Bronchial epithelial cell (primary cell): ENCODE measurements at places on chromosomes 4 and X. TPM values are rescaled to one million over a fixed set of nuclear protein-coding genes. Genes with fewer than 3 reads are reported as not detected.

Gene C1GALT1C1
- total RNA-seq = 16.8 and 17.3 TPM in 2 replicates

Gene SHROOM2
- 1.8 and 2.4 TPM in 2 replicates for total RNA-seq

Gene UCP1
- under 0.01 TPM in 1 of 2 replicates, not detected in the other for total RNA-seq

Gene DAPP1
- 31.3 and 58.0 TPM in 2 replicates for total RNA-seq

Gene CD99
- 51.2 and 57.9 TPM in 2 replicates for total RNA-seq

- DNase-seq = peak; percentile 86
Observed at GRCh38 chr4:158513256-158513655, 8.4 kb upstream of the RXFP1 start.

- DNase-seq = no peak
Observed at GRCh38 chr4:52105276-52105675, 54.2 kb downstream of the SPATA18 start.

DNA sequence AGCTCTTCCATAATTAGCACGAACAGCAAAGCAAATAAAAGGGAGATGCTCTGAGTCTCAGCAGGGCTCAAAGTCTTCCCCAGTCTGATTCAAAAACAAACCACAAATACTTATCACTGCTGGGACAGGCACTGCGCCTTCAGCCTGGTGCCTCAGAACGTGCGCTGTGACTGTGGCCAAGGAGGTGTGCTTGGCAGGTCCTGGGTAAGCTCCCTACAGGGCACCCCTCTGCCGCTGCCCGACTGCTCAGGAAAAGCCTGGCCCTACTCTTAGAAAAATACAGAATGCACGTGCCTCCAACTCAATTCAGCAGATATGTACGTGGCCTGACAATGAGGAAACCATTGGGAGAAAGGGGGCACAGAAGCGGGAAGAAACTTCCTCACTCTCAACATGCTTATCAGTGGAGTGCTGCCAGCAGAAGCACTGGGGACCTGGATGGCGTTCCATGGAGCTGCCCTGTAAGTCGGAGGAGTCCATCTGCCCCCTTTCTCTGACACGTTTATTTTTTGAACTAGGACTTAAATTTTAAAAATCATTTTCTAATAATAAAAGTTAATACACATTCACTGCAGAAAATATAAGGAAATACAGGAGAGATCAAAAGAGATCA is 86.8 kb downstream of the GATB start:
- DNase-seq = peak; percentile 10

GRCh38 chr4:27779827-27780226 is 919.2 kb downstream of the STIM2 start:
- DNase-seq = no peak

GRCh38 chrX:48794340-48794910 is 7.4 kb upstream of the HDAC6 start:
- DNase-seq = no peak

DNA sequence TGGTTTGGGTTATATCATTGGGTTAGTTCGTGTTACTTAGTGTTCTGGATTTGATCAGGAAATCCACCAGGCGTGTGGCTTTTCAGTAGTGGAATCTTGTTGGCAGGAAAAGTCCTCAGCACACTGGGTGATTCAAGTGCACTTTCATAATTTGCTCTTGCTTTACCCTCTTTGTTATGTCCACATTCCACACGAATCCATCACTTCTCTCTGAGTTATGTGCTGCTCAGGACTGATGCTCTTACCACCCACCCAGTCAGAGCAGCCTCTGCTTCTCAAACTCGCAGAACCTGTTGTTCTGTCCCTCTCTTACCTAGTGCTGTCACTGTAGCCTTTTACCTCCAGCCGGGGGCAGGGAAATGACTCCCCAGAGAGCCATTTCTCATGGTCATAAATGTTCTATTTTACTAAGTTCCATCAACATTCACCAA is 37.2 kb upstream of the SCRG1 start:
- DNase-seq = peak; percentile 62
